ENCODE measurements at places on chromosomes 5 and 9.

GRCh38 chr5:169941542-169941941, 38.8 kb downstream of the INSYN2B start:
- DNase-seq: no peak

- DNase-seq: no peak
Observed at GRCh38 chr5:78540335-78541085, 108.1 kb downstream of the LHFPL2 start.

- DNase-seq: no peak
Observed at GRCh38 chr5:54616031-54616430, 98.5 kb downstream of the SNX18 start.

- DNase-seq: no peak
Observed at GRCh38 chr5:155826611-155827507, 500.1 kb upstream of the SGCD start.

DNA sequence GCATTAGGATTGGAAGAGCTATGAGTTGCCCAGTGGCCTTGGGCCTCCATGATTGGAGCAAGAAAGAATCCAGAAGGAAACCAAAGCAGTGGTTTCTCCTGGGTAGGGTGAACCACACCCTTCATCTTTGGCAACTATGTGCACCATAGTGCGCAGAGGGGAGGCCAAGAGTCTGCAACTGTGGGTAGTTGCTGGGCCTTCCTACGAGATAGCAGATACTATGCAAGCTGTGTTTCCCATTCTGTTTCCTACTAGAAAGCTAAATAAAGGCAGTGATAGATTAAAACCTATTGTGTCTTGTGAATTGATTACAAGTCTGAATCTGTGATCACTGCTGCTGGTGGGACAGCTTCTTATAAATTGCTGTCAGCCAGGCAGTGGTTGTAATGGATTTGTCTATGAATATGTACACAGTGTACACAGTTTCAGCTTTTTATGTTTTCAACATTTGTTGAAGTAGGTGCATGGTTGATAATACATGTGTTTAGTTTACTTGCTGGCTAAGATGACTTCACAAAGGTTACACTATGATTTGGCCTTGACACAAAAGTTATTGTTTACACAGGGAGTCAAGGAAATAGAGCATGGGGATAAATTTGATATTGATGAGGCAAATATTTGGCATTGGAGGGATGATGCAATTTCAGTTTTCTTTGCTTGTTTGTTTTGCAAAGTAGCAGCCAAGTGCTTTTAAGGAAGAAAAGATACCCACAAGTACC, 23.7 kb upstream of the PDE8B start:
- no peak for DNase-seq

Data from stimulated activated CD8-positive, alpha-beta memory T cell treated with anti-CD3 and anti-CD28 coated beads, Interleukin-7, amount 100 ng/mL, for 4 hours (primary cell).